Kidney capillary endothelial cell (primary cell): ENCODE measurements at places on chromosomes 7 and 10.

DNA sequence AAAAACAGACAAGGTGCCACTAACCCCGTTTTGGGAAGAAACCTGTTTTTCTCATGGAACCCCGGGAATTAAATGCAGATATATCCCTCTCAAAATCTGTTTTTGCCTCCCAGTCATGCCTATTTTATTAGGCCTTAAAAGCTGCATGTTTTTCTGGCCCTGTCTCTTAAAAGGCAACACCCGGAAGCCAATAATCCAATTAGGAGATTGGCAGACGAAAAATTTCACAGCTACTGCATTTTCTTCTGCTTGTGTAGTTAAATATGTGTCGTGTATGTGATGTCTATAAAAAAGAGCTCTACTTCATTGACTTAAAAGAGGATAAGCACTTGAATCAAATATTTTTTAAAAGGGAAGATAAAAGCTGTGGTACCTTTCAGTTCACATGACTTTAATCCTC is 31.9 kb upstream of the OPTN start:
- no peak for DNase-seq

- DNase-seq: no peak
These were observed 197.1 kb downstream of the NRG3 start for GRCh38 chr10:82072124-82072523.

DNA sequence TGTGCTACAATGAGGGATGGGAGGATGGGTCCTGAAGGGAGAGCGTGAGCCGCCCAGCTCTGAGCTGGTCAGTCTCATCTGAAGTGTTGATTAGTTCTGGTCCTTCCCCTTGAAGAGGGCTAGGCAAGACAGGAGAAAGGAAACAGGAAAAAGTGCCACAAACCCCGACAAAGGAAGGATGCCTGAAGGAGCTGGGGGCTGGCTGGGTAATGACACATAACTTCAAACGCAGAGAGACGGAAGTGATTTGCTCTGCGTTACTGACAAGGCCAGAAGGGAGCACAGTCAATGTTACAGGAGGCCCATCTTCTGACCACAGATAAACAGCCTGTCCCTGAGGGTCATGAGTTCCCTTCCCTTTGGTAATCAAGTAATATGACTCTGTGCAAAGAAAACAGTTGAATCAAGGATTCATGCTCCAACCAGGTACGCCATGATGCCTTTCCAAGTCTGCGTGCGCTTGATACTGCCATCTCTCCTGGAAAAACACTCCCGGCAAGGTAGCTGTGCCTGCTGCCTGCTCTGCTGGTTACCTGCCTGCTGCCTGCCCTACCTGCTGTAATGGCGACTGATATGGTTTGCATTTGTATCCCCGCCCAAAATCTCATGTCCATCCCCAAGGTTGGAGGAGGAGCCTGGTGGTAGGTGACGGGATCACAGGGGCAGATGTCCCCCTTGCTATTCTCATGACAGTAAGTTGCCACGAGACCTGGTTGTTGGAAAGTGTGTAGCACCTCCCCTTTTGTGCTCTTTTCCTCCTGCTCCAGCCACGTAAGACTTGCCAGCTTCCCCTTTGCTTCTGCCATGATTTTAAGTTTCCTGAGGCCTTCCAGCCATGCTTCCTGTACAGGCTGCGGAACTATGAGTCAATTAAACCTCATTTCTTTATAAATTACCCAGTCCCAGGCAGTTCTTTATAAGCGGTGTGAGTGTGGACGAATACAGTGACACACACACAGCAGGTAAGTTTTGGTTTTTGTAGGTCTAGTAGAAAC is 57.9 kb downstream of the GRB10 start:
- DNase-seq: peak; percentile 90

GRCh38 chr7:132869166-132869861 is 212.6 kb downstream of the CHCHD3 start:
- DNase-seq: no peak

DNA sequence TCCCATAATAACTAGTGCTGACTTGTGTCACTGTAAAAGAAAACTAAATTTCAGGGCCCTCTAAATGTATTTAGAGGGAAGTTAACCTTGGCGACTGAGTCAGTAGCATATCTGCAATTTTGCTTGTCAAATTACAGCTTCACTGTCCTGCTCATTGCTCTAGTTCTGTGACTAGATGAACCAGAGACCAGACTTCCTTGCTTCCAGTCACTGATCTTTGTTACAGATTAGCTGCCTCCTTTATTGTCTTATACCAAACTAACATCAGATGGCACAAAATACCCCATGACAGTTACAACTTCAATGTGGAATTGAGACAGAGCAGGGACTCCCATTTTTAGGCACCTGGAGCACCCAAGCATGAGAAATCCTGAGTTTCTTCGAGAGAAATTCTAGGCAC is 79.9 kb upstream of the POM121L12 start:
- DNase-seq: no peak

DNA sequence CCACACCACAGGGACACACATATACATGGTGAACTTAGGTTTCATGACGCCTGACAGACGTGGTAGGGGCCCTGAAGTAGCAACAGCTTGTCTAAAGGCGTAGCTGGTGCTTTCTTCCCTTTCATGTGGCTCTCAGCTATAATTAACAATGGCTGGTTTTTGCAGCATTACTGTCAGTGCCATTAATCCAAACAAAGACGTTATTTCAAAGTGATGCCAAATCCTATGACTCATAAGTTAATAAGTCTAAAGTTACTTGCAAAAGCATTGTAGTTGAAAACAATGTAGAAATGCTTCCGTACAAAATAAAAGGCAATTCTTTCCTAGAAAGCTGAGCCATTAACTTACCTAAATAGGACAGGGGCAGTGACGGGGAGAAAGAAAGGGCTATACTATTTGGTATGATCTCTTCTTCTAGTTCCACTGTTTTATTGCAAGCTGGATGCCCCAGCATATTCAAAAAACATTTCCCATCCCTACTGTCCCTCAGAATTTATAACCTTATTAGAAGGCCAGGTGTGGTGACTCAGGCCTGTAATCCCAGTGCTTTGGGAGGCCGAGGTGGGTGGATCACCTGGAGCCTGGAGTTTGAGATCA is 105.4 kb downstream of the ODAD2 start:
- DNase-seq: no peak

- DNase-seq: no peak
These were observed 1191.1 kb downstream of the SORCS1 start for GRCh38 chr10:105973360-105973759.

DNA sequence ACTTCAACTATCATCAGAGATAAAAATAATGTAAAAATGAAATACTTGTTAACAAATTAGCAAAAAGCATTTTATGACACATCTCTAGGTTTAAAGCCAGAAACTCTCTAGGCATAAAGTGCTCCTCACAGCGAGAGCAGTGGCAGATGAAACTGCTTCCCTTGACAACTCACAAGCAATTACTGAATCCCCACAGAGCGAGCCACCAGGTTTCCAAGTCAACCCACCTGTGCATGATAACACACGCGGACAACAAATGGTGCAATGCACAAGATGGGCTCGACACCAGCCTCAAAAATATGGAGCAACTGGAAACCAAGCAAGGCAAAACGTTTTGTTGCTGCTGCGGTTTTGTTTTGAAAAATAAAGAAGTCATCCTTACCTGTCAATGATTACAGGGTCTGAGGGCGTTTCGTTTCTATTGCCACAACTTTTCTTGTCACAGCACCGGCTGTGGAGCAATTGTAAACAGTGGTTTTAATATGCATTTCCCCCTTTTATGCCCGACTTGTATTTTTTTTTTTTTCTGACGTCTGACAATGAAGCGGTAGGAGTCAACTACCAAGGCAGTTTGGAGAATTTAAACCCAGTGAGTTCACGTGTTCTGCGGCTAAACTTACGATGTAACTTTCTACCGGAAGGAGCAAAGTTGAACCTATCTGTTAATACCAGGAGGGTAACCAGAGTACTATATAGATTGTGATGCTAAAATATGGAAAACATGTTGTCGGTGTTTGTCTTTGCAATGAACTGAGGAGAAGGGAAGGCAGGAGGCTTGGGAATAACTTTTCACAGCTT is 7.0 kb downstream of the EBF3 start:
- no peak for DNase-seq

- DNase-seq: no peak
These were observed 376.8 kb downstream of the DNAJB6 start for GRCh38 chr7:157713591-157713990.

GRCh38 chr10:123967626-123968243 is 76.1 kb upstream of the CPXM2 start:
- DNase-seq: peak; percentile 37

- no peak for DNase-seq
These were observed 1.2 kb upstream of the SLIT1 start for GRCh38 chr10:97186911-97187310.

DNA sequence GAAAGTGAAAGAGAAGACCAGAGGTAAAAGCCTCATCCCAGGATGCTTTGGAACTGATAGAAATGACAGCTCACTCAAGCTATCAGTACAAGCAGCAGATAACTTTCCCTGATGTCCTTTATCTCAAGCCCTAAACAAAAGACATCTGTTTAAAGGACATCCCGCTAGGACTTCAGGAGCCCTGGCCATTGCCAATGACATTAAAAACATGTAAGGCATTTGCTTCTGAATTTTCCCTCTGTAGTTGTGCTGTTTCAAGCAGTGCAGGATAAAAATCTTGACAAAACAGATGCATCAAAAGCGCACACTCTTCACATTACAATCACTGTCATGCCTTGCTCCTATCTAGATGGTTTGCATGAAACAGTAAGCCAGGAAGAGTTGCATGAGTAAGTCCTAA is 159.8 kb downstream of the AOAH start:
- no peak for DNase-seq

- no peak for DNase-seq
These were observed 164.3 kb downstream of the ZMYND11 start for GRCh38 chr10:299512-299911.

DNA sequence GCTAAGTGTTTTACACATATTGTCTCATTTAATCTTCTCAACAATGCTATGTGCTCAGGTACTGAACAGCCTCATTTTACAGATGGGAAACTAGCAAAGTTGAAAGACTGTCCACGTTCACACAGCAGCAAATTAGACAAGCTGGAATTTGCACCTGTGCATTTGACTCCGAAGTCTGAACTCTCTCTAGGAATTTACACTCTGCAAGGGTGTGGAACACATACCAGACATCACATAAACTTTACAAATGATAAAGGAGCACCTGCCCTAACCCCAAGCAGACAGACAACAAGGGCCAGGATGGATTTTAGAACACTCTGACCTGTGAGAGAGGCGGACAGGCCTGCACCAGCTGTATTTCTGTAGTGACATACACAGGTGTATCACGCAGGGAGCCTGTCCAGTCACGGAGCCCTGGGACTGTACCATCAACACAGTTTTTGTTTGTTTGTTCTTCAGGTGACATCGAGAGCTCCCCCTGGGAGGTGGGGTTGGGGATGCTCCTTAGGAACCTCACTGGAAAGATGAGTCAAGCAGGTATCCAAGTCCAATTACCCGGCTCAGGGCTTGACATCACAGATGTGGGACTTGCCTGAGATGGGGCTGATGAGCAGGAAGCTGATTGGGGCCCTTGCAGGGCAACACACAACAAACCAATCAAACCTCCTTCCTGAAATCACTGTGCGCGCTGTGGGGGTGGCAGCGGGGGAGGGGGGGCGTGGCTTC is 31.0 kb downstream of the MKI67 start:
- DNase-seq: no peak

GRCh38 chr7:127123220-127123619 is 129.5 kb downstream of the GRM8 start:
- DNase-seq: no peak

GRCh38 chr10:536935-537334 is 152.5 kb downstream of the DIP2C start:
- no peak for DNase-seq

- no peak for DNase-seq
These were observed 42.3 kb downstream of the RELN start for GRCh38 chr7:103947026-103947655.

DNA sequence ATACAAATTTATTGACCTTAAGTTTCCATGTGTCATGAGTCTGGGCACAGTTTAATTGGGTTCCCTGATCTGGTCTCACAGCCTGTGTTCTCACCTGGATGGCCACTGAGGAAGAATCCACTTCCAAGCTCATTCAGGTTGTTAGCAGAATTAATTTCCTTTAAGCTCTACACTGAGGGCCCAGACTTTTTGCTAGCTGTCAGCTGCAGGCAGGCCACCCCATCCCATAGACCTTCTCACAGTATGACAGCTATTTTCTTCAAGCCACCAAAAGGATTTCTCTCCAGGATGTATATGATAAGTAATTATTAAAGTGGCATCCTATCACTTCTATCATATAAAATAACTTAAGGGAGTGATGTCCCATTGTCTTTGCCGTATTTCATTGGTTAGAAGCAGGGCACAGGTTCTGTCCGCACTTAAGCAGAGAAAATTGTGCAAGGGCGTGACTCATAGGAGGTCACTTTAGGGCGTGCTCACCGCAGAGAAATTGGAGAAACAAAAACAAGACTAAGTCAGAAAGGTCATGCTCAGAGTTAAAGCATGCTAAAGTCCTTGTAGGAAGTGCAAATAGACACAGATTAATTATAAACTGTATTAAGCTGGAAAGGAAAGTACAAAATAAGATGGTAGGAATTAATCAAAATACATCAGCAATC is 109.9 kb downstream of the AHR start:
- DNase-seq: no peak

- no peak for DNase-seq
These were observed 19.4 kb upstream of the PDGFA start for GRCh38 chr7:538764-539685.

- no peak for DNase-seq
These were observed 3.9 kb downstream of the PPP1R17 start for GRCh38 chr7:31690935-31691334.

- DNase-seq: peak; percentile 96
These were observed 62.6 kb downstream of the COL13A1 start for GRCh38 chr10:69864321-69864720.

GRCh38 chr10:74851831-74852230 is 25.4 kb downstream of the KAT6B start:
- DNase-seq: no peak

GRCh38 chr7:142919656-142920055 is 13.9 kb downstream of the TRPV5 start:
- DNase-seq: no peak

- no peak for DNase-seq
These were observed 76.0 kb downstream of the DENND2A start for GRCh38 chr7:140564643-140565042.

DNA sequence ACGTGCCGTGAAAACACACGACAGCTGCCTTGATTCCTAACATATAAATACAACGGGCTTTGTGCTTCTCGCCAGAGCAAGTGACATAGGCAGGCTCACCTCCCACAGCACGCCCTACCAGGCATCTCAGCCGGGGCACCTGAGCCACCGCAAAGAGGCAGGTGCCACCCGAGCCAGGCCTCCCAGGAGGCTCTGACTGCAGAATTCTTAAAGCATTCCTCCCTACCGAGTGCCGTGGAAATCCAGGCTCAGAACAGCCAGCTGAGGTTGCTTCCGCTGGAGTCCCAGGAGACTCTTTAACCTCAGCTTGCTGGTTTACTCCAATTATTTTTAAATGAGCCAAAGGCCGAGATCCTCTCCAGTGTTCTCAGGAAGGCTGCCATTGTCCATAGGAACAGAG is 206.5 kb downstream of the USP6NL start:
- DNase-seq: no peak

DNA sequence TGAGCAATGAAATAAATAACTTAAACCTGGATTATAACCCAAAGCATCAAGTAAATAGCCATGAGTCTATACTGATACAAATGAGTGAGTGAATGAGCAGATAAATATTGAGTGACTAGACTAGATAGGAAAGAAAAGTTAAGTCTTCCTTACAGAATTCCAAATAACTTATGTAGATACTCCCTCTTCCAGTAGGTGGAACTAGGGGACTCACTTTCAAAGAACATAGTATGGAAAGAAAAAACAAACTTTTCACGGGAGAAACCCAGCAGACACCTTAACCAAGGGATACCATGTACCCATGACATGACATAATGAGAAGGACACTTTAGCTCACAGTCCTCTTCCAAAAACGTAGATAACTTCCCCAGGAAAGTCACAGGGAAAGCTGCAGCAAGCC is 32.2 kb downstream of the CSGALNACT2 start:
- DNase-seq: no peak
